ENCODE measurements at places on chromosomes 3 and 15.
A peak's percentile ranks its signal among the peaks of the same experiment; 100 is the strongest.

- DNase-seq, result no peak
Observed at GRCh38 chr15:72086010-72086697, 31.8 kb downstream of the MYO9A start.

- no peak for DNase-seq
Observed at GRCh38 chr3:127441764-127442163, 148.8 kb downstream of the TPRA1 start.

DNA sequence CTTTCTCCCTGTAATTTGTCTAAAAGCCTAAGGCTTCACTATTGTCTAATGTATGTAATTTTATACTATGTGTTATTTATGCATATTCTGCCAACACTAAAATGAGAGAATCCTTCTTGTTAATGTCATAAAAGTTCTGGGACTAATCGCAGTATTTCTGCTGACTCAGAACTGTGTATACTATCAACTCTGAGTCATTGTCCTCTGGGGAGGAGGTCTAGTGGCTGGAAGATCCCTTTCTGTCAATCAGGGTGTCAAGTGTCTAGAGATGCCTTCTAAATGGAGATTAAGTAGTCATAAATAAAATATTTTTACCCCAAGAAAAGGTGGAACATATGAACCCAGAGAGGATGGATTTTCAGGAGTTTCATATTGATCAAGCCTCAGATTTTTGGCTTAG is 473.4 kb downstream of the AGBL1 start:
- no peak for DNase-seq

DNA sequence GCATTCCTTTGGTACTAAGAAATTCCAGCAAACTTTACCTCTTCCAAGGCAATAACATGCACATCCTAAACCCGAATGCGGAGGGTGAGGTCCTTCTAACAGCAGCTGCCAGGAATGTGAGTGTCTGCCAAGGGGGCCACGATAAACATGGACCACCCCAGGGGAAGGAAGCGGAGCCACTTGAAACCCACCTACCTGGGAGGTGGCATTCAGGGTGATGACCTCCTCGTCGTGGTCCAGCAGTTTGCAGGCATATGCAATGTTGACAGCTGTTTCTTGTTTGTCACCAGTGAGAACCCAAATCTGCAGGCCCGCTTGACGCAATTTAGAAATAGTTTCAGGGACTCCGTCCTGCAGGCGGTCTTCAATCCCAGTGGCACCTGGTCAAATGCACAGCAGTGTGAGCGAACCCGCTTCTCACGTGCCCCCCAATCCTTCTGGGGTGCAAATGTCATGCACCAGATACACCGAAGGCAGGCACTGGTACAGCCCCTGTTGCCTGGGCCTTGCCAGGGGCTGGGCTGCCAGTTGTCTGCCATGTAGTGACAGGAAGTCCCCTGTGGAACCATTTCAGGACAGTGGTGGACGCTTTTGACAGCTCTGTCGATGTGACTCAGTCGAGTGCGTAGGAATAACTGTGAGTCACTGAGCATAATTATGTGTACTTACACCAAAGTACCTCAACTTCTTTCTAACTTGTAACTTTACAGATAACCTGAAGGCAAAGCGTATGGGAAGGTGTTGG is 161.2 kb downstream of the ATP10A start:
- no peak for DNase-seq

GRCh38 chr15:66846811-66847210 is 144.8 kb downstream of the SMAD6 start:
- DNase-seq, result no peak

- no peak for DNase-seq
Observed at GRCh38 chr3:102573483-102574028, 138.7 kb downstream of the ZPLD1 start.

- DNase-seq, result no peak
Observed at GRCh38 chr3:16873872-16874271, 10.9 kb upstream of the PLCL2 start.

DNA sequence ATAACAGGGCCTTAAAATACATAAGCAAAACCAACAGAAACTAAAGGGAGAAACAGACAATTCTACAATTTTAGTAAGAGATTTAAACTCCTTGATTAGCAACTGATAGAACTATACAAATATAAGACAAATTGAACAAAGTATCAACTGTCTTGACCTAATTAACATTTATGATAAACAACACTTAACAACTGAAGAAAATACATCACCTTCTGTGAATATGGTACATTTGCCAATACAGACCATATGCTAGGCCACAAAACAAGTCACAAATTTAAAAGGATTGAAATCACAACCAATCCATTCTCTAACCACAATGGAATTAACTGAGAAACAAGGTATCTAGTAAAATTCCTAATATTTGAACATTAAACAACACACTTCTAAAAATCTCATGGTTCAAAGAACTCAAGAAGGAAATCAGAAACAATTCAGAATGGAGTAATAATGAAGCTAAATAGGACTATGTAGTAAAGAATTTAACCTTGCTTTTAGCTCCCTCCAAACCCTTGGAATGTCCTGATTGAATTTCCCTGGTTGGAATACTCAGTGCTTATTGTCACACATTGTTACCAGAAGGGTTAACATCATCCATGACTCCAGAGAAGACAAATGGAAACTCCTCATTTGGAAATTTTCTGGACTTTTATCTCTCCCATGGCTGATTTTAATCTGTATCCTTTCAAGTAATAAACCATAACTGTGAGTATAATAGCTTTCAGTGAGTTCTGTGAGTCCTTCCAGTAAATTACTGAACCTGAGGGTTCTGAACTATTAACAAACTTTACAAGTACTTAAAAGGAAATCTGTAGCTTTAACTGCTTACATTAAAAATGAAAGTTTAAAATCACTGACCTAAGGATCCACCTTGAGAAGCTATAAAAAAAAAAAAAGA is 88.8 kb downstream of the DLG1 start:
- no peak for DNase-seq

- DNase-seq, result no peak
Observed at GRCh38 chr15:74381190-74381453, 13.7 kb upstream of the CYP11A1 start.

GRCh38 chr3:39753391-39753790 is 56.0 kb upstream of the MYRIP start:
- no peak for DNase-seq

DNA sequence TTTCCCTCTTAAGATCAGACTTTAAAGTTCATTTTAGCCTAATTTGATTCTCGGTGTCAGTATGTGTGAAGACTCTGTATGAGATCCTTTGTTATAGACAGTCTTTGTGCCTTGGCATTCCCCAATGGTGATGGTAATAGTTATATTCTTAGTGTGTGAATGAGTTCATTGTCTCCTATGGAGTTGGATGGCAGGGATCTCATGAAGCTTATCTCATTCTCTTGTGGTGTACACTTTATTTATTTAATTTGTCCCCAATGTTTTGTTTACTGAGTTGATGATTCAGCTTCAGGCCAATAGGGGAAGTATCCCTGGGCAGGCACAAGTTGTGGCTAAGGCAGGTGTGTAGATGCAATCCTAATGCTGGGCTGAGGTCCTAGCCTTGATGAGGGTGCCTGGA is 222.0 kb upstream of the DPPA4 start:
- DNase-seq, result no peak

DNA sequence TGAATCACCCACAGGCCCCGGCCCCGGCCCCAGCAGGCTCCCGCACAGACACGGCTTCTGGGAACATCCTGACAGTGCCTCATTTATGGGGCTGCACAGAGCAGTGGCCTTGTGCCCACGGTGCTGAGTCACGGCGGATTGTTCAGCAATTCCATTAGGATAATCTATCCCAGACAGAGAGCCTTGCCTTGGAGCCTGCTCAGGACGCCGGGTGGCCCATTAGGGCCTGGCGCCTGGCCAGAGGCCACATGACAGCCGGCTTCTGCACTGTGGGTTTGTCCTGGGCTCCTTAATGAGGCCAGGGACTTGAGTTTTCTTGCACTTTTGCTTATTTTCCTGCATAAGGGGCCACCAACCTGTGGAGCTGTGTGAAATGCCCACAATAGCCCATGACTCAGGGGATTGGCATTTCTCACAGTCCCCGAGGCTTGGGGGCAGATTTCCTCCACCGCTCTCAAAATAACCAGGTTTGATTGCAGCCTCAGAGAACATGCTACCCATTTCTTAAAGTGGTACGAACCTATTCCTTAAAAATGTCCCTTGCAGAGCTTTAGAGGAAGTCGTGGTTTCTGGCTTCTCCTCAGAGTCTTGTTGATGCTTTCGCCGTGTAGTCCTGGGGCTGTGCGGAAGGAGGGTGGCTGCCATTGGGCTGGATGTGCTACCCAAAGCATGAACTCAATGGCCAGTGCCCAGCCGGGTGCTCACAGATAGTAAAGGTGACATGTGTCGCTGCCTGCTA is 19.0 kb downstream of the SYNM start:
- DNase-seq, result peak; percentile 92

DNA sequence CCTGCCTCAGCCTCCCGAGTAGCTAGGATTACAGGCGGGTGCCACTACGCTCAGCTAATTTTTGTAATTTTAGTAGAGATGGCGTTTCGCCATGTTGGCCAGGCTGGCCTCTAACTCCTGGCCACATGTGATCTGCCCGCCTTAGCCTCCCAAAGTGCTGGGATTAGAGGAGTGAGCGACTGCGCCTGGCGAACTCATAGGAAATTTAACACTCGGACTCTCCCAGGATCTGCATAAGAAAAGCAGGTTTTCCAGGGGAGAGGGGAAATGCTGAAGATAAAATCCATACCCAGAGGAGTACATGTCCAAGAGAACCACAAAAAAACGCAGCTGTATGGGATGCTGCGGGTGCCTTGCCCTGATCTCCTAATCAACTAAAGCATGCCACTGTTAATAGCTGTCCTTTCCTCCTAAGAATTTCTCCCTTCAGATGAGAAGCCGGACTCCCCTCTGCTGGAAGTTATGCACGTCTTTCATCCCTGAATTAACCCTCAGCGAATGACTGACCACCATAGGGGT is 25.3 kb upstream of the TGFBR2 start:
- no peak for DNase-seq

- no peak for DNase-seq
Observed at GRCh38 chr3:110711851-110712516, 359.6 kb upstream of the NECTIN3 start.

- no peak for DNase-seq
Observed at GRCh38 chr15:55921744-55922143, 71.7 kb downstream of the NEDD4 start.

DNA sequence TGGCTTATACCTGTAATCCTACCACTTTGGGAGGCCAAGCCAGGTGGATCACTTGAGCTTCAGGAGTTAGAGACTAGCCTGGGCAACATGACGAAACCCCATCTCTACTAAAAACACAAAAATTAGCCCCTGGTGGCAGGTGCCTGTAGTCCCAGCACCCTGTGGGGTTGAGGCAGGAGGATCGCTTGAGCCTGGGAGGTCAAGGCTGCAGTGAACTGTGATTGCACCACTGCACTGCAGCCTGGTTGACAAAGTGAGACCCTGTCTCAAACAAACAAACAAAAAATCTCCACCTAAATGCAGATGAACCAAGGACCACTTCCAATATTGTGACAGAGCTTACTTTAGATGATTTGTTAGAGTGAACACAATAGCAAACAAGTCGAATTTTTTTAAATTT is 53.7 kb downstream of the TP53BP1 start:
- DNase-seq, result no peak

DNA sequence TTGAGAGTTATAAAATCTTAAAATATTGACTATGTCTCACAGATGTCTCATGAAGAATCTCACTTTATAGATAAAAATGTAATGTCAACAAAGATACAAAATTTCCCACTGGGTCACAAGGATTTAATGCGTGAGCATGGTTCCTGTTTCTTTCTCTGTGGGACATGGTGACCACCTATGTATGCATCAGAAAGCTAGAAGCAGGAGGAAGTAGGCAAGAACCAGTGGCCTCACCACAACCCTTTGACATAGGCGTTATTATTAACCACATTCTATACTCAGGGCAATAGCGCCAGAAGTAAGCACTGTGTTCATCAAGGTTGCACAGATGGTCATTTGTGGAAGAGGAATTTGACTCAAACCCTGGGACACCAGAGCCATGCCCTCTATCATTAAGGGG is 11.7 kb upstream of the ADAMTS17 start:
- DNase-seq, result no peak

GRCh38 chr15:64917211-64917610 is 5.5 kb downstream of the ANKDD1A start:
- no peak for DNase-seq

GRCh38 chr3:5016211-5017161 is 37.2 kb downstream of the BHLHE40 start:
- DNase-seq, result no peak

GRCh38 chr3:4341336-4341675 is 38.1 kb downstream of the SETMAR start:
- no peak for DNase-seq

DNA sequence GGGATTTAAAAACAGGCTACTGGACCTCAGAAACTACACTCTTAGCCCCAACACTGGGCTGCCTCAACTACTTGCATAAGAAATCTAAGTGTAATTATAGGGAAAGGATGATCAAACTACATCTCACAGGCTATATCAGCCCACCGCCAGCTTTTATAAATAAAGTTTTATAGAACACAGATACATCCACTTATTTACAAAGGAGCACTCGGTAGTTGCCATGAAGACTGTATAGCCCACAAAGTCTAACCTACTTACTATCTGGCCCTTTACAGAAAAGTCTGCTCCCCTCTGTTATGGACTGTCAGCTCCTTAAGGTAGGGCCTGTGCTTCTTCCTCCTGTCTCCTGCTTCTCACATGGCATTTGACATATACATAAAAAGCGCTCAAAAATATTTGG is 9.5 kb downstream of the OSBPL10 start:
- no peak for DNase-seq

DNA sequence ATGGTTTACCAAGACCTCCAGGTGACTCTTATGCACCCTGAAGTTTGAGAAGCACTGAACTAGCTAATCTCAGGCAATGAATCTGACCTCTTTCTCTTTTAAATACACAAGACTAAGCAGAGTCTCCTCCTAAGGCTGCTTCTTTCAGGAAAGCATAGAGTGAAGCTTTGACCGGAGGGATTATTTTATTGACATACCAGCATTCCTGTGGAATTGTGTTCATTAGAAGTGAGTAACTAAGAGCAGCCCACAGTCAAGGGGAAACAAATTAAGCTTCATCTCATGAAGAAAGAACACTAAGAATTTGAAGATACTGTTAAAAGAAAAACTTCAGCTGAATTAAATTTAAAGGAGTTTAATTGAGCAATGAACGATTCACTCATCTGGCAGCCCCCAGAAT is 963.5 kb downstream of the NTRK3 start:
- DNase-seq, result no peak

- peak; percentile 11 for DNase-seq
Observed at GRCh38 chr15:76840830-76841460, 64.2 kb downstream of the SCAPER start.

GRCh38 chr3:103048068-103048722 is 613.4 kb downstream of the ZPLD1 start:
- no peak for DNase-seq

GRCh38 chr15:89783861-89784685 is 7.9 kb downstream of the MESP2 start:
- no peak for DNase-seq

All from AG08396 (cell line).